ENCODE measurements at places on chromosomes 6 and 20.

GRCh38 chr6:163001330-163001729, 273.6 kb downstream of the PACRG start:
- DNase-seq: no peak

GRCh38 chr6:44960898-44961297, 367.2 kb upstream of the RUNX2 start:
- no peak for DNase-seq

GRCh38 chr6:39614393-39614950, 110.7 kb downstream of the KIF6 start:
- no peak for DNase-seq

- DNase-seq: no peak
These were observed 3.9 kb downstream of the EMILIN3 start for GRCh38 chr20:41362748-41363140.

GRCh38 chr6:24974182-24975171, 38.7 kb upstream of the RIPOR2 start:
- no peak for DNase-seq

DNA sequence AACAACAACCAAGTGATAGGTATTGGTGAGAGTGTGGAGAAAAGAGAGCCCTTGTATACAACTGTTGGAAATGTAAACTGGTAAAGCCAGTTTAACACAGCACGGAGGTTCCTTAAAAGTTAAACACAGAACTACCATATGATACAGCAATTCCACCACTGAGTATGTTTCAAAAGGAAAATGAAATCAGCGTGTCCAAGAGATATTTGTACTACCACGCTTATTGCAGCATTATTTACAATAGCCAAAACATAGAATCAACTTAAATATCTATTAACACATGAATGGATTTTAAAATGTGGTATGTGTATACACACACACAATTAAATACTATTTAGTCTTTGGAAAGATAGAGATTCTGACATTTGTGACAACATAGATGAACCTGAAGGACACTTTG, 1.1 kb downstream of the PTCHD4 start:
- DNase-seq: no peak
